M059J (cell line): ENCODE measurements at places on chromosomes 2 and 18. TPM values are rescaled to one million over a fixed set of nuclear protein-coding genes. Genes with fewer than 3 reads are reported as not detected.

Gene VSNL1
- total RNA-seq, result 0.94 and 2.2 TPM in 2 replicates

Gene CHST9
- total RNA-seq, result not detected in 2 replicates

Gene RAPGEF4
- total RNA-seq, result 0.47 and 1.4 TPM in 2 replicates

Gene FRZB
- total RNA-seq, result 0.10 and 0.71 TPM in 2 replicates

Gene ZSWIM2
- total RNA-seq, result not detected in 2 replicates

Gene FER1L5
- total RNA-seq, result 0.39 TPM in 1 of 2 replicates, not detected in the other

DNA sequence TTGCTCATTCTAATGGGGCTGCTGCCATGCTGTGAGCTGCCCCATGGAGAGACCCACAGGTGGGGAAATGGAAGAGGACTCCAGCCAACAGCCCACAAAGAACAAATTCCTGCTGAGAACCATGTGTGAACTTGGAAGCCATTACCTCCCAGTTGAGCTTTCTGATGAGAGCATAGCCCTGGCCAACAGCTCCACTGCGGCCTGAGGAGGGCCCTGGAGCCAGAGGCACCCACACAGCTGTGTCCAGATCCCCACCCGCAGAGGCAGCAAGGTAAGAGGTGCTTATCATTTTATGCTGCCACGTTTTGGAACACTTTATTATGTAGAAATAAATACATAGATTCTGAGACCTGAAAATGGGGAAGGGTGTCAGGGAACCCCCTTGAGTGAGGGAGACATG lies 44.2 kb upstream of the OTOS start:
- no peak for DNase-seq

- no peak for DNase-seq
These were observed 277.1 kb downstream of the PIEZO2 start for GRCh38 chr18:10872304-10872703.

DNA sequence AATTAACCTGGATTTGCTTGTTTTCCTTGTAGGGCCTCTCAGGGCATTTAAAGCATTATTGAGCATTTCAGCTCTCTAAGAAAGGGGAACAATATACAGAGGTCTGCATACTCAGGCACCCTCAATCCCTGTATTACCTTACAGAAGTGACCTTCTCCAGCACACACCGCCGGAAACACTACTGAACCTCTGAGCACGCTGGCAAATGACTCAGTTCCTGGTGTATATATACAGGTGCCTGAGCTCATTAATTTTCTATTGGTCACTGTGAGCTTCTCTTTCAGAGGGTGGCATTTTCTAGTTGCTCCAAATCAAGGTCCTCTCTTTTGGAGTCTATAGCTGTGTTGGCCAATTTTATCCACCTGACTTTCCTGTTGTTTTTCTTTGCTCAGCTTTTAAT lies 85.2 kb upstream of the COPS8 start:
- no peak for DNase-seq

- DNase-seq, result no peak
These were observed 3.0 kb upstream of the GPC1 start for GRCh38 chr2:240432430-240432819.

DNA sequence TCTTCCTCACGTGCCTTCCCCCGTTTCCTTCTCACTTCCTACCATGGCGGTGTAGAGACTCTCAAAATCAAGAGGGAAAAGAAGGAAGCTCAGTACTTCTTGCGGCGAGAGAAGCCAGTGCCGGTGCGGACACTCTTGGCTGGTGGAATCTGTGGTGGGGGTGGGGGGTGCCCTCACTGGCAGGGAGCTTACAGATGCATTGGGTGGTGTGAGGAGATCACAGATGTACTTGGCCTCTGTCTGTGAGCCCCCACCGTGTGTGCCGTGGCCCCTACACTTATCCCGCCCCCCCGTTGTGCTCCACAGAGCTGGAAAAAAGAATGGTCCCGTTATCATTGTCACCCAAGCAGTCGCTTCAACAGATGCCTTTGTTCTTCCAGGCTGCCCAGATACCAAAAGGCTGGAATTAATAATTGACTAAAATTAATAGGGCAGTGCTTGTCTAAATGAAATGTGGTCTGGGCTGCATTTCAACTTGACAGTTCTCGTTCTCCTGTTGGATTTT lies 79.8 kb downstream of the VAPA start:
- no peak for DNase-seq

- DNase-seq, result peak; percentile 61
These were observed 143.1 kb downstream of the KCTD1 start for GRCh38 chr18:26405190-26405801.

DNA sequence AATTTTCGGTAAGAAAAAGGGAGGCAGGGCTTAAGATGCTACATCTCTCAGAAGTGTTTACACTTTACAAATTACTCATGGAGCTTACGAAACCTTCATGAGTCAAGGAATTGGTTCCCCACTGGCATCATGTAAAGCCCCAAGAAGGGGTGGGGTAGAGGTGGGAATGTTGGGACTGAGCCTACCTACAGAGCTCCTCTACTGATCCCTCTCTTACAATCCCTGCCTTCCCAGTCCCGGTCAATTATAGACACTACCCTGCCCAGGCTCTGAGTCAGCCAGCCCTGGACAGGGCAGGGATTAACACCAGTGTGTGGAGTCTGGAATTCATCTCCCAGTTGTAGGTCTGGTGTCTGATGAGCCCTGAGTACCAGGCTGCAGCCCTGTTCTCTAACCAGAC lies 248.9 kb downstream of the PAX3 start:
- peak; percentile 65 for DNase-seq

GRCh38 chr2:73862987-73863386 lies 29.8 kb upstream of the ACTG2 start:
- DNase-seq, result no peak

GRCh38 chr2:8030573-8031303 lies 651.1 kb upstream of the ID2 start:
- DNase-seq, result no peak

DNA sequence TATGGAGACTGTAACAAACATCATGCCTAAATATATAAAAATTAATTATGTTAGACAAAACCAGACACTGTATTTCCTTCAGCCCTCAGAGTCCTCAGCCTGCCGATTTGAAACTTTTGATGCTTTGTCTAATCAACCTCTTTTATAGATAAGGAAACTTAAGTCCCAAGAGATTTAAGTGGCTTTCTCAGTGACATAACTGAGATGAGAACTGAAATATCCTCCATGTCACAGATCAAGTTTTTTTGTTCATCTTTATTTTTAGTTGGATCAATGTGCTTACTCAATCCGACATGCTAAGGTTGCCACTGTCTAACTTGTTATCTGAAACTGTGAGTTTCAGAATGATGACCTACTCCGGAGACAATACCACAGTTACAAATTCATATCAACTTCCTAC lies 72.3 kb downstream of the BARD1 start:
- DNase-seq, result no peak

DNA sequence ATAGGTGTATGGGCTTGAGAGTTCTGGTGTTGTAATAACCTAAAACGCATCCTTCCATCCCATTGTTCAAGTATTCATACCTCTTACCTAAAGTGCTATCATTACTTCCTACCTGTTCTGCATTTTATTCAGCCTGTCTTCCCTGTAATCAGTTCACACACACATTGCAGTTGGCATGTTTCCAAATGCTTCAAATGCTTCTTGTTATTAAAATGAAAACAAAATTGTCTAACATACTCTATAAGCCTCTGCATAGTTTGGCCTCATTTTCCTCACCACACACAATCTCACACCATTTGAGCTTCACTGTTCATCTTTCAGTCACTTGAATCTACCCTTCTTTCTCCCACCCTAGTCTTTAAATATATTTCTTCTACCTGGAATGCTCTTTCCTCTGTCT lies 1178.2 kb upstream of the NRXN1 start:
- no peak for DNase-seq

DNA sequence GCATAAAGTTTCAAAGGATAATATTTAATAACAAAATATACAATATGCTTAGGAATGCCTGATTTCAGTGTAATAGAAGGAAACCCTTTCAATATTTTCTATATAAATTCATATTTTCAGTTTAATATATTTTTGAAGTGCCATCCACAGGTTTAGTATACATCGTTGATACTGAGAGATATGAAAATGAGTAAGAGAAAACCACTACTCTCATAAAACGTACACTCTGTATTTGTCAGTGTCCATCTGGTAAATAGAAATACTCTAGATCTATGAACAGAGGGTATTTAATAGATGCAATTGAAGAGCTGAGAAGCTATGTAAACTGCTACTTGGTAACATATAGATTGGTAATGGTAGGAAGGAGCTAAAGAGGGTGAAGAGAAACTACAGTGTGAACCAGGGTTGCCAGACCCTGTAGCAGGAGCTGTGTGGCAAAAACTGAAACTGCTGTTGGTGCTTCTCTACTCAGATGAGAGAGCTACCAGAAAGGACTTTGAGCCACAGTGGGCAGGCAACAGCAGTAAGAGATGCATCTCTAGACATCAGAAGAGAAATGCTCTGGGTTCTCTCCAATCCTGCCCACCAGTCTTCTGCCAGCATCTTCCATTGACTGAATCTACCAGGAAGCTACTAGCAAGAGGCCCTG lies 187.4 kb downstream of the CCDC102B start:
- DNase-seq, result no peak

DNA sequence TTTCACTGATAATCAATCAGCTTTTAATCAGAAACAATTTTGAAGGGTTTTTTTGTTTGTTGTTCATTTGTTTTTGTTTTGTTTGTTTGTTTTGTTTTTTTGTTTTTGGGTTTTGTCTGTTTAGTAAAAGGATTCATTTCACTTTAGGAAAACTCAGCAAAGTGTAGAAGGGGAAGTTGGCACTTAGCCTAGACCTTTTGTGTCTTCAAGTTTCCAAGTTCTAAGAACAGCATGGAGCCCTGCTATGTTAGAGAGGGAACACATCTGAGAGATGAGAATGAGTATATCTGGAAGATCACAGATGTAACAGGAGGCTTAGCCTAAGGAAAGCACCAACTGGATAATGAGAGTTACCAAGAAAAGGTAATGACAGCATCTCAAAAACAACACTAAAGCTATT lies 501.5 kb downstream of the ERBB4 start:
- DNase-seq, result no peak

DNA sequence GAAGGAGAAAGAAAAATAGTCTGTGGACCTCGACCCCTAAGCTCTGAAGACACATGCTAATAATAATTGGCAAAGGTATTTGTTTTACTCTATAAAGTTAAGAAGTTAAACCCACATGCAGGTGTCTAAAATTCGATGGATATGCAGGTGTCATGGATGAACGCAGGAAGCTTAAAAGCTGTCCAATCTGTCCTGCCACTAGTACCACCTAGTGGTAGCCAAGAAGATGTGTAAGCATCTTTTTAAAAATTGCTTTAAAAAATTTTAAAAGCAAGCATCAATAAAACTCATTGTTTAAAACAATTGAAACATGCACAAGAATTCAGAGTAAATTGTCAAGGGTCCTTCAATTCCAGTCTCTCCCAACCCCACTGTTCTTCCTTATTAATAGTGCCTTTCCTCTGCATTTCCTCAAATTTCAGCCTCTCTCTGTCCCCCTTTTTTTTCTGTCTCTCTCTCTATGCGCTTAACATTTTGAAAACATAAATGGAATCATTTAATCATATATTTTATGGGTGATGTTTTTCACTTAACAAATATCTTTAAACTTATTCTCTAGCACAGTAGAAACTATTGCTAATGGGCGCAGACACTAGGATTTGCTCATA lies 30.6 kb upstream of the PPP3R1 start:
- peak; percentile 37 for DNase-seq

DNA sequence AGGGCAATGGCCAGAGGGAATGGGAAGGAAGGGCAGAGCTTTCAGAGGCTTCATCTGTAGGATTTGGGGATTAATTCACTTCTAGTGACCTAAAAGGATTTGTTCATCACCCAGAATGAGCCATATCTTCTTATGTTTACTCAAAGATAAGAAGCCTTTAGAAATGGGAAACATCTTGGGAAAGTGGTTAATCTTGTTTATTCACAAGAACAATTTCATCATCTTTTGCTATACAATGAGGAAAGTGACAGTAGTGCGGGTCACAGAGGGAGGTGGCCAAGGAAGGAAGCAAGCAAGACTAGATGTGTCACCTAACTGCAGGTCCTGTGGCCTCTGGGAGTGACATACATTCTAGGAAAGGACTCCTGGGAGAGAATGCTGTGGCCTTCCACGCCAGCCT lies 140.4 kb upstream of the ALPP start:
- no peak for DNase-seq

- DNase-seq, result no peak
These were observed 167.8 kb upstream of the APCDD1 start for GRCh38 chr18:10286580-10287150.

DNA sequence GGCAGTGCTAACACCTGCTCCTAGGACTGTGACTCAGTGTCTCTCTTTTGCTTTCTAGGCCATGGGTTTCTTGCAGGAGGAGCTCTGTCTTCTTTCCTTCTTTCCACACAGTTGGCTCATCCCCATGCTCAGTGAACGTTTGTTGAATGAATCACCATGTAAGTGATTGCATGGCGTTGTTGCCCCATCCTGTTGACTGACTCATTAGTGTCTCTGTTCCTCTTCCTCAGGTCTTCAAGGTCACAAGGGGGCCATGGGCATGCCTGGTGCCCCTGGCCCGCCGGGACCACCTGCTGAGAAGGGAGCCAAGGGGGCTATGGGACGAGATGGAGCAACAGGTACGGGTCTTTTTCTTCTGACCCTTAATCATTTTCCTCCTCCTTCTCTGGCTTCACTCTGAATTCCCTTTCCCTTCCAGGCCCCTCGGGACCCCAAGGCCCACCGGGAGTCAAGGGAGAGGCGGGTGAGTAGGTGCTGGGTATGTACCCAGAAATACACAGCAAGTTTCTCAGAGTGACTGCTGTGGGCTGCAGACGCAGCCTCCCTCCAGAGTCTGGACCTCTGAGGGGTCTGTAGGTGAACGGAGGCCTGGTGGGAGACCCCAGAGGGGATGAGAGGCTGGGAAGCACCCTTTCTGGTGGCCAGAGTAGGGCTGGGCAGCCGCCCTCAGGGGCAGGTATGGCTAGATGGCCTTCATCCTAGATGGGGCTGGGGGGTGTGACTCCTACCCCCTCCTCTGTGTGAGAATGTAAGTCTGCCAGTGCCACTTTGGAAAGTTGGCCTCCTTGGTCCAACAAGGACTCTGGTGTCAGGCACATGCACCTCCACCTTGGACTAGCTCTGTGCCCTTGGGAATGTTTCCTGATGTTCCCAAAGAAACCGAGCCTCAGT lies 32.4 kb downstream of the MARCO start:
- DNase-seq, result peak; percentile 20

GRCh38 chr18:10841203-10841602 lies 308.2 kb downstream of the PIEZO2 start:
- DNase-seq, result peak; percentile 68

DNA sequence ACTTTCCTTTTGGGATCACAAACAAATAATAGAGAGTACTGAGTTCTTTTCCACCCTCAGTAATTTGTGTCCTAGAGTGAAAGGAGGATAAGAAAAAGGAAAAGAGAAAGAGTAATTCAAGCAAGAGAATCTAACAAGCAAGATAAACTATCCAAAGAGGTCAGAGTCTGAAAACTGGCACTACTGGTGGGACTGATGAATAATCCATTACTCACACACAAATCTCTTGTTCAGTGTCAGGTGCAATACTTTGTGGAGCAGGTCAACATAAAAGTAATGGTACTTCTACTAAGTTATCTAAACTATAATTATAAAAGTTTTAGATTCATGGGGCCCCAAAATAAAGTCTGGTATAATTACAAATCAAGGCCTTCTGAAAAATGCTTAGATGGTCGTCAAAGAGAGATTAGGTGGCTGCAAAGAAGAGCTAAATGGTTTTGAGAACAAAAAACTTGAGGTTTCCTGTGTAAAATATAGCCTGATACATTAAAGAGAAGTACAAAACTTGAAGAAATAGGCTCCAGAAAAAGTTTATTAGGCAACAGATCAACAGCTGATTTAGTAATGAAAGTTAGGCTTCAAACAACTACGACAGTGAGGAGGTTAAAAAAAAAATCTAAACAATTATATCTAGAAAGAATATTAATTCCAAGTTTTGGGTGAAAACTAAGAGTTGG lies 109.4 kb downstream of the BAZ2B start:
- DNase-seq, result peak; percentile 50

GRCh38 chr2:98412751-98413458 lies 31.8 kb upstream of the INPP4A start:
- DNase-seq, result peak; percentile 61
